ENCODE measurements at places on chromosomes 1 and 21. TPM values are rescaled to one million over a fixed set of nuclear protein-coding genes. Genes with fewer than 3 reads are reported as not detected.
A peak's percentile ranks its signal among the peaks of the same experiment; 100 is the strongest.

DNA sequence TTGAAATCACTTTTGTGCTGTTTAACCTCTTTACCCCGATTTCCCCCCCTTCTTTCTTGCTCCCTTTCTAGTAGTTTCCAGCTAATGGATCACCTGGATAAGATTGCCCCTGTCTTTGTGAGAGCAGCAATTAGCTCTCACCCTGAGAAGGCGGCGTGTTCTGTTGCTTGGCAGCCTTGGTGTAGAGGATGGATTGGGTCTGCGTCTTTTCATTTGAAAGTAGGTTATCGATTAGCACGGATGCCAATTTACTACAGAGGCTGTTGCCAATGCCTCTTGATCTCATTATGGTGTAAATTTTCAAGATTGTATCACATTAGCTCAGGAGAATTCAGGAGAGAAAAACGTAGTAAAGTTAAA, 26.4 kb downstream of the KIF26B start:
- DNase-seq: no peak

The MARK1 gene
- 19.4 TPM for total RNA-seq

DNA sequence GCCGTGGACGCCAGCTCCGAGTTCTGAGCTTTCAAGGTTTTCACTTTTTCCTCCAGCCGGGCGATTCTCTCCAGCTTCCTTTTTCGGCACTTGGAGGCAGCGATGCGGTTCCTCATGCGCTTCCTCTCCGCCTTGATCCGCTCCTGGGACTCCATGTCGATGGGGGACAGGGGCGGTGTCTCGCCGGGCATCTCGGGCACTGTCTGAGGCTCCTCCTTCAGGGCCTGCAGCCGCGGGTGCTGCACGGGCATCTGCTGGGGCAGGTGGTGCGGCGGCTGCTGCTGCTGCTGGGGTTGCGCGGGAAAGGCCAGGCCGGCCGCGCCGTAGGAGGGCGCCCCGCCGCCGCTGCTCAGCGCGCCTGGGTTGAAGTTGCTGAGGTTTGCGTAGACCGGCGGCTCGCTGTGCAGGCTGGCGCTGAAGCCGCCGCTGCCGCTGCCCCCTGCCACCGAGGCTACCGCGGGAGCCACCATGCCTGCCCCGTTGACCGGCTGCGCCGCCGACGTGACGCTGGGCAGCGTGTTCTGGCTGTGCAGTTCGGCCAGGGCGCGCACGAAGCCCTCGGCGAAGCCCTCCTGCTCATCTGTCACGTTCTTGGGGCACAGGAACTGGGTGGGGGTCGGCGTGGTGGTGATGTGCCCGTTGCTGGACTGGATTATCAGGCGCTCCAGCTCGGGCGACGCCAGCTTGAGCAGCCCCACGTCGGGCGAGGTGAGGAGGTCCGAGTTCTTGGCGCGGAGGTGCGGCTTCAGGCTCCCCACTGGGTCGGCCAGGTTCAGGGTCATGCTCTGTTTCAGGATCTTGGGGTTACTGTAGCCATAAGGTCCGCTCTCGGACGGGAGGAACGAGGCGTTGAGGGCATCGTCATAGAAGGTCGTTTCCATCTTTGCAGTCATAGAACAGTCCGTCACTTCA, 1.4 kb downstream of the JUN start:
- peak; percentile 89 for DNase-seq

The BCL2L15 gene
- 0.57 TPM for total RNA-seq

DNA sequence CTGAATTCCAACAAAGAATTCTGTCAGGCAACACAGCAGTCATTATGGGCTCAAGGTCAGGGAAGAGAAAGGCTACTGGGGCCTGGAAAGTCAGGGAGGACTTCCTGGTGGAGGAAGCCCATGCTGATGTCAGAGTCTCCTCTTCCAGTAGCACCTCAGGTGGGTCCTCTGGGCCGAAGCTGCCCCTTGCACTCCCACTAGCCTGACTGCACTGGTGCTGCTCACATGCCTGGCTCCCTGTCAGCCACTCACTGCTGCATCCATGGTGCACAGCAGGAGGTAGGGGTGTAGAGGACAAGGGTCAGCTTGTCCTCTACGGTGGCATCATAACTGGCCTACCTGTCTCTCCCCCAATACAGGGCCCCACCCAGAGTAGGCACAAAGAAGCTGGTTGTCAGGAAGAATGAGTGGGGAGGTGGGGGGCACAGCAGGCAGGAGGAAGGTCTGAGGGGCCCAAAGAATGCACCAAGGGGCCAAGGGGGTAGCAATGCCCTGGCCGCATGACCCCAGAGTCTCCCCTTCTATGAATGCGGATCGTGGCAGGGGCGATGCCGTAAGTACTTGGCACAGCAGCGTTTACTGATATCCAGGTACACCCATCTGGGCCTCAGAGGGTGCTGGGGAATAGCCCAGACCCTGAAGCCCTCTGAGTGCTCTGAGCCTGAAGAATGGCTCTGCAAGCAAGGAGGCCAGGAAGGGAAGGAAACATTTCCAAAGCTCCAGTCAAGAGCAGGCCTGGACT, 80.3 kb downstream of the GLIS1 start:
- DNase-seq: peak; percentile 58

- DNase-seq: no peak
Observed at GRCh38 chr1:22563671-22564602, 648 bp downstream of the EPHA8 start.

DNA sequence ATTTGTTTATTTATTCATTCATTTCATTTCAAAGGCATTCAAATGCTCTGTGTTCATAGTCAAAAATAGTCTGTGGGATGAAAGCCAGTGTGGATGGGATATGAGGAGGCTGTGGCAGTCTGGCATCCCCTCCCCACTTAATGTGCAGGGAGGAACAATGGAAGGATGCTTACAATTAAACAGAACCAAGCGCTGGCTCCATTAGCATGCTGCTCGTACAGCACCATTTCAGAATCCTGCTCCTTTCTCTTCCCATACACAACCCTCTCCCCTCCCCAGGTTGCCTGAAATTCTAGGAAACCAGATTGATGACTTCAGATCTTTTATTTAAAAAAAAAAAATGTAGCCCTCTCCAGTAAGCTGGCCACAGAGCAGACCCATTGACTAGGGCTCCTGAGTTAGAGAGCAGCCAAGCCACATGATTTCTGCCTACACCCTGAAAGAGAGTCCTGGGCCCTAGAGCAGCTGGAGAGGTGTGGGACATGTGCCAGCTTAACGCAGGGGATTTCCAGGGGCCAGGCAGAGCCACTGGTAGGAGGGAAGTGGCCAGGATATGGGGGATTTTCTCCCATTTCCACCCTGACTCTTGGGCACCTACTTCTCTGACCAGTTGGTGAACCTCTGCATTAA, 205.2 kb downstream of the ASTN1 start:
- no peak for DNase-seq

GRCh38 chr1:229942501-229942900, 124.5 kb upstream of the GALNT2 start:
- no peak for DNase-seq

DNA sequence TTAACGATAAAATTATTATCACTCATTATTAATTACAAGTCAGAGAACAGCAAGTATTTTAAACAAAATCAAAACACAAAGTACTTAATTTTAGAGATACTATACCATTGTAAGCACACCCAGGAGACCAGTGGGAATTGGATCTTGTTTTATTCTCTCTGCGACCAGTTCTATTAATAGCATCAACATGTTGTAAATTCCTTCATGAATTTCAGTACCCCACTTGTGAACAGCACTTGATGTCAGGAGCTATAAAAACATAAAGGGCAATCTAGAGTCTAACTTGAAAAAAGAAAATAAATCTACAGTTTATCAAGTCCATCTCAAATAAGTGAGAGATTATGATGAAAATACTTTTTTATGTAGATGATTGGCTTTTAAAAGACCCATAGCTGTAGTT, 42.9 kb downstream of the USP24 start:
- no peak for DNase-seq

The PPCS gene
- total RNA-seq: 55.9 TPM

DNA sequence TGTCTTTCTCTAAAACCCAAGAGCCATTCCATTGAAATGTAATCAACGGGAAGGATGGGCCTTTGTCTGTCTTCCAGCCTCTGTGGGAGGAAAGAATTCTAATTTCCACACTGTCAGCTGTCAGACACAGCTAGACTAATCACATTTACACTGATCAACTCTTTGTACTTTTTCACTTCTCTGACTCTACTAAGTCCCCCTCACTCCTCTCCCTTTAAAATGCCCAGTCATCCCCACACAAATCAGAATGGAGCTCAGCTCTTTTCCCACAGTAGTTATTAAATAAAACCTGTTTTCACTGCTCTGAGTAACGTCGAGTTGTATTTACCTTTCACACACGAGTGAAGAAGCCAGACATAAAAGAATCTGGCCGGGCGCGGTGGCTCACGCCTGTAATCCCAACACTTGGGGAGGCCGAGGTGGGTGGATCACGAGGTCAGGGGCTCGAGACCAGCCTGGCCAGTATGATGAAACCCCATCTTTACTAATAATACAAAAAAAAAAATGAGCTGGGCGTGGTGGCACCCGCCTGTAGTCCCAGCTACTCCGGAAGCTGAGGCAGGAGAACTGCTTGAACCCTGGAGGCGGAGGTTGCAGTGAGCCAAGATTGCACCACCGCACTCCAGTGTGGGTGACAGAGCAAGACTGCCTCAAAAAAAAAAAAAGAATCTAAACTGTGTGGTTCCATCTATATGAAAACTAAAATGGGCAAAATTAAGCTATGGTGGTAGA, 13.3 kb downstream of the ZBTB8OS start:
- DNase-seq: no peak

- DNase-seq: peak; percentile 98
Observed at GRCh38 chr1:27154991-27155781, at the start of gene SLC9A1. TSS of gene SLC9A1 (minus strand) at chr1:27155125. CDS start at chr1:27154334, 791 bp downstream.

DNA sequence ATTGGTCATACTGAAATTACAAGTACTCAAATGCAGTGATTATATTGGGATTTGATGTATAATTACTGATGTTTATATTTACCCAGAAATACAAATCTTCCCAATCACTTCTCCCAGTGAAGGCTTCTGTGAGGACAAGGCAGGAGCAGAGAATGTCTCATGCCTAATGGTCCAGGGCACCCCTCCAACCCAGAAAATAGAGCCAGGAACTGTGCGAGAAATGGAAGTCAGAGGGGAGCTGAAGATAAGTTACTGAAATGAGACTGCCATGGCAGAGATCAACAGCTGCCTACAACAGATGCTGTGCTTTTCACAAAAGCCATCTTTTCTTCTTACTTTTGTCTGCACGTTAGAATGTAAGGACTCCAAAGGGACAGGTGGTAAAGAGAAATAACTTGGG, 171.2 kb downstream of the TTLL7 start:
- no peak for DNase-seq

The OR6N1 gene
- not detected for total RNA-seq

GRCh38 chr21:17775431-17776126, 43.6 kb downstream of the C21orf91 start:
- peak; percentile 68 for DNase-seq

- peak; percentile 71 for DNase-seq
Observed at GRCh38 chr1:38097284-38097898, 50.8 kb upstream of the POU3F1 start.

The RERE gene
- total RNA-seq: 94.9 TPM

The CYP4Z1 gene
- total RNA-seq: 1.4 TPM
